Fibroblast of the aortic adventitia (primary cell): ENCODE measurements at places on chromosomes 16 and 17. TPM values are rescaled to one million over a fixed set of nuclear protein-coding genes. Genes with fewer than 3 reads are reported as not detected.

- DNase-seq = peak; percentile 54
Measured at GRCh38 chr16:56909527-56909979, 22.4 kb upstream of the HERPUD1 start.

Gene NIP7
- total RNA-seq = 23.0 and 27.9 TPM in 2 replicates

GRCh38 chr17:65678546-65678945, 117.1 kb upstream of the AXIN2 start:
- no peak for DNase-seq

- no peak for DNase-seq
Measured at GRCh38 chr16:67265834-67266233, 13.5 kb upstream of the PLEKHG4 start.

DNA sequence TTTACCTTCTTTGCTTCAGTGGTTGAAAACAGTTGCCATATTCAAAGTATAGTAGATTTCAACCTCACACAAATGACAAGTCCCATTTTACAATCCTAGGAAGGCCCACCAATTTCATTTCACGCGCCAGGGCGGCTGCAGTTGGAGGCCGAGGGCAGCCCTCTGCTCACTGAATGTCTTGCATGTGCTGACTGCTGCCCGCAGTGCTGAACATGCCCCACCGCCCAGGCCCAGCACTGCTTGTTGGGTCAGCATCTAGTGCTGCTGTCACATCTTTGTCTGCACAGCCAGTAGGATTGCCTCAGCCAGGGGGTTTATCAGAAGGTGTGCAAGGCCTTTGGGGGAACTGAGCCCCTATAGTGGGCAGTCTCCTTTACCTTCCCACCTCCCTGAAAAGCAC, 11.5 kb downstream of the SMCR8 start:
- no peak for DNase-seq

DNA sequence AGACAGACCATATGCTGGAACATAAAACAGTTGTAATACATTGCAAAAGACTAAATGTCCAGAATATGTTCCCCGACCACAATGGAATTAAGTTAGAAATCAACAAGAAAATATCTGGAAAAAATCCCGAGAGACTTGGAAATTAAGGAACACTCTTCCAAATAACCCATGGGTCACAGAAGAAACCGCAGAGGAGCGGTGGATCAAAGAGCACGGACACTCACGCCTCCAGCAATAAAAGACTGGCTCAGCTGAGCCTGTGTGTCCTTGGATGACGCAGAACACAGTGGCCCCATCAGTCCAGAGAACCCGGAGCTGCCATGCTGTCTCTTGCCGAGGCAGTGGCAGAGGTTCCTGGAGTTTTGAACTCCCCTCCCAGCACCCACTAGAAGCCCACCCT, 30.9 kb upstream of the FOXF1 start:
- DNase-seq = no peak

Gene TANC2
- 30.1 and 30.8 TPM in 2 replicates for total RNA-seq

Gene SCN4A
- total RNA-seq = 0.18 TPM in 1 of 2 replicates, not detected in the other

GRCh38 chr17:60422162-60422665, at the start of gene CHCT1:
CHCT1 (plus strand) TSS chr17:60422489; CDS start chr17:60422593, 104 bp downstream.
- DNase-seq = no peak

DNA sequence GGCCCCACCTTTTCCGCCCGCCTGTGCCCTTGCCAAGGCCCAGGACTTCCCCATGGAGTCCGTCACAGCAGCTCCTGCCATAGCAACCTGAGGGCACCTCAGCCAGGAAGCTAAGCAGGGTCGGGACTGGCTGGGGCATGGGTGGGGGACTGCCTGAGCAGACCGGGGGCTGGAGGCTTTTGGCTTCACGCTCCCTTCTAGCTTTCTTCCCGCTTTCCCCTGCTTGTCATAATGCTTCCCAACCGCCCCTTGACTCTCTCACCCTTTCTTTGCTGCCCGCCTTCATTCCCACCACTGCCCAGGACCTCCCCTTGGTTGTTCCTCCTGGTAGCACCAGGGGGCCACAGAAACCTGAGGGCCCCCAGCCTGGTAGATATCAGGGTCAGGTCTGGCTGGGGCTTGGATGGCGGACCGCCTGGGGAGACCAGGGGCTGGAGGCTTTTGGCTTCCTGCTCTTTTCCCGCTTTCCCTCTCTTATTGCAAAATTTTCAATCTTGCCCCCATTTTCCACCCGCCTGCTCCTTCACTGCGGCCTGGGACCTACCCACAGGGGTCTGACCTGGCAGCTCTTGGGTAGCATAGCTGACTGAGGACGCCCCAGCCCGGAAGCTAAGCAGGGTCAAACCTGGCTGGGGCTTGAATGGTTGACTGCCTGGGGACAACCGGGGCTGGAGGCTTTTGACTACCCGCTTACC, 2287.7 kb downstream of the TP53TG3F start:
- no peak for DNase-seq

Gene GJC1
- total RNA-seq = 4.5 and 21.1 TPM in 2 replicates

- no peak for DNase-seq
Measured at GRCh38 chr16:7344830-7345780, 12.5 kb downstream of the RBFOX1 start.

- DNase-seq = no peak
Measured at GRCh38 chr16:87327798-87328495, 10.8 kb upstream of the C16orf95 start.

- no peak for DNase-seq
Measured at GRCh38 chr17:17779015-17779611, 57.7 kb downstream of the SREBF1 start.

- DNase-seq = no peak
Measured at GRCh38 chr17:16378636-16379282, 2.1 kb upstream of the UBB start.

Gene PRSS33
- total RNA-seq = not detected in 2 replicates

DNA sequence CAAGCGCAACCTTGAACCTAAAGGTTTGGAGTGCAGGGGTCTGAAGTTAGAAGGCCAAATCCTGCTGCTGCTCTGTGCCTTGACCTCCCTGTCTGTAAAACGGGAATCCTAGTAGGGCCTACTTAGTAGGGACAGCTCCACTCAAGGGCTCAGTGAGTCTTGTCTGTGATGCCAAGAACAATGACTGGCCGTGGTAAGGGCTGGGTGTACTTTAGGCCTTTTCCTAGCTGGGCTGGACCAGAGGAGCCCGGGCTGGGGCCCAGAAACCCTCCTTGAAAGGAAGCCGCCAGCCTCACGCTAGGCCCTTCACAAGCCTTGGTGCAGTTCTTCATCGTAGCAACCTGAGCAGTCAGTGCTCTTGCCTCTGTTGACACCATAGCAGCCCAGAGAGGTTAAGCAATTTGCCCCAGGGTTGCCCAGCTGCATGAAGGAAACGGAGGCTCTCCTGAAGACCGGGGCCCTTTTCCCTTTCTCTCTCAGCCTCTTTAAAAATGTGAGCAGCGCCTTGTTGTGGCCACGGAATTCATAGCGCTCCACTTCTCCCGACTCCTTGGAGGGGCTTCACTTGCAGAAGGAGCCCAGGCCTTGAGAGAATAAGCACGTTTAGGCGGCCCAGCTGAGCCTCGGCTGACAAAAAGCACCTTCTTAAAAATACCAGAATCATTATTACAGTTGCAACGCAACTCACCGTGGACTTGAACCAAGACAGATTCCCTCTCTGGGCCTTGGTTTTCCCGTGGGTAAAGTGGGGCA, 4.4 kb downstream of the NECAB2 start:
- DNase-seq = no peak

DNA sequence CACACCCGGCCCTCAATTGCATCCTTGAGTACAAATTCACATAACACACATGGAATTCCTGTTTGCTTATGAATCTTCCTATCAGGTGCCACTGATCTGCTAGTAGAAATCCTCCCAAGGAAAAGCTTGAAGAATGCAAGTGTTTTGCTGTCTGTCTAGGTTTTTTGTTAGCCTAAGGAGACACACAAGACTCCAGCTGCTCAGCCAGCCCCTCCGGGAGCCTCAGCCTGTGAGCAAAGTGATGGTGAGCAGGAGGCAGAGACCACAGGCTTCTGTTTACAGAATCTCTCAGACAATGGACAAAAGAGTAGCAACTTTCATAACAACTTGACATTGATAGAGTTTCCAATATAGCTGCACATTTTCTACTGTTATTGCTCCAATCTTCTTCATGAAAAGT, 18.4 kb upstream of the PRKCA start:
- no peak for DNase-seq

DNA sequence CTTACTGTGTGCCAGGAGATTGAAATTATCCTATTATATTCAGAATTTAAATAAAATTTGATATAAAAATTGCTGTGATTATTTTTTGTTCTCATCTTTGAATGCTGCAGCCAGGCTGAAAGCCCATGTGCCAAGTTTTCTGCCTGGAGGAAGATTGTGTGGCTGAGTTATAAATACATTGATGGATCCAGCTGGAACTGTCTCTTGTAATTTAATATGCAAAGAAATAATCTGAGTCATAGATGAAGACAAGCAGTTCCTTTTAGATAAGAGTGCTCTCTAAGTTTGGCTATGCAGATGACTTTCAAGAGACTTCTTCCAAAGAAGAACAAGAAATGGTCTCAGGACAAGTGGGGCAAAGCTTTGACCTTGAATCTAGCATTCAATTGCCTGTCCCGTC, 871.0 kb downstream of the CDH11 start:
- DNase-seq = peak; percentile 60

DNA sequence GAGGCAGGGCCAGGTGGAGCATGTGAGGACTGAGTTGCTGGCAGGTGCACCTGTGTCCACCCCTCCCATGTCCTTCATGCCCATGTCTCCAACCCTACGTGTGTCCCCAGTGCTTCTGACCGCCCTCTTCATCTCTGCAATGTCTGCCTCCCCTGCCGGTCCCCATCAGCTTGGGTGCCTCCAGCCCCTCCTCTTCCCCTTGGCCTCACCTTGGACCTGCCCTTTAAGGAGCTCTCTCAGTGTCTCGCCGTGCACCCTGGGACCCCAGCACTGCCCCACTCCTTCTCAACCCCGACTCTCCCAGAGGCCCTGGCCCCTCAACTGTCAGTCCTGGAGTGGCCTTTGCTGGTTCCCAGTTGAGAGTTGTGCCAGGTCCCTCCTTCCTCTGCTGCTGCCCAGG, 15.0 kb downstream of the RIPOR1 start:
- no peak for DNase-seq
